Foreskin melanocyte (primary cell): ENCODE measurements at places on chromosomes 16 and 17.

DNA sequence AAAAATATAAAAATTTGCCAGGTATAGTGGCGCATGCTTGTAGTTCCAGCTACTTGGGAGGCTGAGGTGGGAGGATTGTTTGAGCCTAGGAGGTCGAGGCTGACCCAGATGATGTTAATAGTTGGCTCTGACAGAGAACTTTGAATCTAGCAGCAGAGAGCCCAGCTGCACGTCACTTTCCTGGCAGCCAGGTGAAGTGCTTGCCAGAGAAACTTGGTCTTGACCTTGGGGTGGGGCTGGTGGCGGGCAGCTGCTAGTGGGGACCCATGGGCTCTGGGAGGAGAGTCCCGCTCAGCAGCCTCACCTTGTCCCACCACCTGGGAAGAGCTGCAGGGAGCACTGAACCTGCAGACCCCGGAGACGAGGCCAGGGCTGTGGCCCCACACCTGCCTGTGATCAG is 3.1 kb upstream of the C16orf74 start:
- no peak for DNase-seq

- peak; percentile 35 for DNase-seq
Observed at GRCh38 chr16:75062135-75062975, 54.2 kb downstream of the LDHD start.

GRCh38 chr16:57741660-57742191 is 6.2 kb downstream of the KATNB1 start:
- no peak for DNase-seq

- DNase-seq = peak; percentile 94
Observed at GRCh38 chr17:59829217-59830006, 63.3 kb downstream of the TUBD1 start.

DNA sequence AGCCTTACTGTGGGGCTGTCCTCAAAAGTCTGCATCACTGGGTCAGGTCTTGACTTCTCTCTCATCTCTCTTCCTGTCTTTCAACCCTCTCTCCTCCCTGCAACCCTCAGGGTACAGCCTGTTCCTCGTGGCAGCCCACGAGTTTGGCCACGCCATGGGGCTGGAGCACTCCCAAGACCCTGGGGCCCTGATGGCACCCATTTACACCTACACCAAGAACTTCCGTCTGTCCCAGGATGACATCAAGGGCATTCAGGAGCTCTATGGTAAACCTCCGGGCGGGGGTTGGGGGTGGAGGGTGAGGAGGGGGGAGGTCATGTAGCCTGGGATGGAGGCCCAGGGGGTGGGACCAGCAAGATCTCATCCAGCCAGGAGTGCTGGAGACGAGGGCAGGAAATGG is 12.7 kb downstream of the MMP2 start:
- DNase-seq = no peak

- DNase-seq = peak; percentile 70
Observed at GRCh38 chr17:75109407-75110233, at the start of gene ARMC7. Gene ARMC7 (plus strand): TSS chr17:75109969. CDS start chr17:75110289, 320 bp downstream.

DNA sequence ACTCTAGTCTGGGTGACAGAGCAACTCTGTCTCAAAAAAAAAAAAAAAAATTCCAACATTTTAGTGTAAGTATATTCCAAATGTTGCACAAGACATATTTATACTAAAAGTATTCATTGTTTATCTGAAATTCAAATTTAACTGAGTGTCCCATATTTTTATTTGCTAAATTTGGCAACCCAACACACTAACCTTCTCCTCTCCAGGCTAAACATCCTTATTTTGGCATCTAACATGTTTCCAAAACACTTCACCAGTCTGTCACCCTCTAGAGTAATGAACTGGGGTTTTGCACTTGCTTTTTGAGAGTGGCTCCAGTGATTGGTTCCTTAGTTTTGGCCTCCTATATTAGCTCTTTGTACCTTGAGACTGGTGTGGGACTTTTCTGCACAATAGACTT is 243.4 kb upstream of the SALL1 start:
- no peak for DNase-seq
